HCT116 (cell line): ENCODE measurements at places on chromosomes 6 and 20.

- no peak for DNase-seq
Observed at GRCh38 chr6:21357262-21357661, 236.3 kb upstream of the SOX4 start.

DNA sequence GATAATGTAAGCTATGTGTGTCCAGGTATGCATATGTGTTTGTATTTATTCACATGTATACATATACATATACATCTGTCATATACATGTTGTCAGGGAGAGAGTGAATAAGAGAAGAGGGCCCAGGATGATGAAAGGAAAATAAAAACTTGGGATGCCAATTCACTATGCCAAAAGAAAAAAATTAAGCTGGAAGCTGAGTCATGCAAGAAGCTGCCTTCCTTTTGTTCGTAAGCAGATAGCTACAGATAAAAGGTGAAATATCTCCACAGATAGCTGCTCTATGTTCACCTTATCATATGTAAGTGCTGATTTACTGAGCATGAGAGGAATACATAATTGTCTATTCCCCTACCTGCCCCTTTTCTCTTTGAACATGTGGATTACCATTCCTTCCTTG is 579.9 kb downstream of the EPM2A start:
- DNase-seq: no peak

DNA sequence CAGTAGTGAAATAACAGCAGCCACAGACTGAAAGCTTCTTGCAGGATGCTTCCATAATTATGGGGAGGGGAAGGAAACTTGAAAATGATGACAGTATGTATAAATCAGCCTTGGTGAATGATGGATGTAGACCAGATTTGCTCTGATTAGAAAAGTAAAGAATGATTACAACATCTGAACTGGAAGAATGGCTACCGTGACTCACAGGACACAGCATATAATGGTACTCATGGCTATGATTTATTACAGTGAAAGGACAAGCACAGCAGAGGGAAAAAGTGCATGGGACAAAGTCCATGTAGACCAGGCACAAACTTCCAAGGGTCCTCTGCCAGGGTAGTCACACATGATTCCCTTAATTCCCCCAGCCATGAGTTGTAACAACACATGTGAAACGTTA is 70.7 kb upstream of the POPDC3 start:
- DNase-seq: no peak

DNA sequence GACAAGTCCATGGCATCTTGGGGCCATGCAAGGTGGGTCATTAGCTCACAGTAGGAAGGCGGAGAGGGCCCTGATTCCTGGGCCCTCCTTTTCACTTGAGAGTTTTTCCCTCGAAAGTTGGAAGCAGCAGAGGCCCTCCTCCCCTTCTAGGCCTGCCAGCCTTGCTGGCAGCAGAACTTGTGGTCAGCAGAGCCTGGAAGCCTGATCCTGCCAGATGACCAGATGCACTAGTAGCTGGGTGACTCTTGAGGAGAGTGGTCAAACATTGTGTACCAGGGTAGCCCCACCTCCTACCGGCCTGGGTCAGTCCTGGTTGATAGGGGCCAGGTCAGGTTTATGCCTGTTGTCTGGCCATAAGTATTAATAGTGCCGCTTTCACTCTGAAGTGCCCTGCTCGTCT is 3.8 kb upstream of the HMGA1 start:
- no peak for DNase-seq

DNA sequence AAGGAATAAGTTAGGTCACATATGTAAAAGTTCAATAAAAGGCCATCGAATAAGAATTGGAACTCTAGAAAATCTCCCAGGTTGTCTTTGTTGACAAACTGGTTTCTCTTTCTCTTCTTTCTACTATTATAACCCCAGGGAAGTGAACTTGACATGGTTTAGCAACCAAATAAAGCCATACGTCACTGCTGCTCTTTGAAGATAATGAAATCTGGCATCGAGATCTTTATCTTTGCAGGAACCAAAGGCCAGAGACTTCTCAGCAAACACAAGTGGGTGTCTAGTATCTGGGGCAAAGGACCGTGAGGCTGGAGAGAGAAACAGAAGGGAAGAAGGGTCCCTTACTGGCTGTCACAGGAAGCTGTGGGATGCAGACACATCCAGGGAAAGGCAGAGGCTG is 286.7 kb upstream of the CDYL start:
- DNase-seq: no peak

DNA sequence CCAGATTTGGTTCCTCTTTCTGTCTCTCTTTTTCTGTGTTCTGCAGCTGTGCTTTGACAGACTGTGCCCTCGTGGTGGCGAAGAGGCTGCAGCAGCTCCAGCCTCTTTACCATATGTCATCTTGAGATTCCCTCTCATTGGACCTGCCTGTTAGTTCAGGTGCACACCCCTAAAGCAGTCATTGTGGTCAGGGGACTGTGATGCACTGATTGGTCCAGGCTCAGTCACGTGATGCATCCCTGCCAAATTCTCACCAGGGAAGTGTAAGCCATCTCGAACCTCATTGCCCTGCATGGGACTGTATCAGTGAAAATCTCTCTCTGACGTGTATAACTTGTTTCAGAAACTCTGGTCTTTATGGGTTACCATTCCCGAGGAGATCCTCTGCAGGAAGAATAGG is 160.3 kb downstream of the EYA2 start:
- DNase-seq: peak; percentile 13

- no peak for DNase-seq
Observed at GRCh38 chr6:195861-196360, 96.4 kb upstream of the DUSP22 start.

GRCh38 chr6:54879188-54879985 is 32.8 kb downstream of the FAM83B start:
- DNase-seq: no peak

- DNase-seq: no peak
Observed at GRCh38 chr6:43052842-43053544, 658 bp downstream of the CUL7 start.

- DNase-seq: no peak
Observed at GRCh38 chr6:15512126-15512525, 150.7 kb downstream of the DTNBP1 start.

GRCh38 chr6:85078058-85078457 is 313.7 kb upstream of the TBX18 start:
- peak; percentile 26 for DNase-seq

- DNase-seq: no peak
Observed at GRCh38 chr20:60233018-60233630, 274.9 kb downstream of the CDH26 start.

DNA sequence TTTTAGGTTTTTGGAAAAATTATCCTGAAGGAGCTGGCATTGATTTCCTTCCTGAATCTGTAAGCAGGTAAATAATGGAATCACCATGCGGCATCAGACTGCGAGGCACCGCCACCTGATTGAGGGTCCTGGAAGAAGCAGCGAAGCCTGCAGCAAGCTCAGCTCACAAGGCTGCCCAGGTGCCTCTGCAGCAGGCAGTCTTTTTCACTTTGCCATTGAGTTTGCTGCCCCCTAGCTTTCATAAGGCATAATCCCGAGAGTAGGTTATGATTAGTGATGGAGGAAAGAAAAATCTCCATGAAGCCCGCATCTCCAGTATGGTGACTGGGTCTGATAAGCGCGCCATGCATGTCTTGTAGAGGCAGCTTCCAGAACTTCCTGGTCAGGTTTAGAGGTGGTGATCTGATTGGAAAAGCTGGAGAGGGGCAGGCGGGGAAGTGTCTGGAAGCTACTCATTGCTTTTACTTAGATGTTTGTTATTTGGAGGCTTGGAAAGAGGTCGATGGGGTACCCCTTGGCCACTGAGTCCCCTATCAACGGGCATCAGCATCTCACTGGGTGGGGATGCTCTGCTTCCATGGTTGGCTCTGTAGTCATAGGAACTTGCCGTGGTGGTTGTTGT is 26.7 kb downstream of the IYD start:
- peak; percentile 49 for DNase-seq

DNA sequence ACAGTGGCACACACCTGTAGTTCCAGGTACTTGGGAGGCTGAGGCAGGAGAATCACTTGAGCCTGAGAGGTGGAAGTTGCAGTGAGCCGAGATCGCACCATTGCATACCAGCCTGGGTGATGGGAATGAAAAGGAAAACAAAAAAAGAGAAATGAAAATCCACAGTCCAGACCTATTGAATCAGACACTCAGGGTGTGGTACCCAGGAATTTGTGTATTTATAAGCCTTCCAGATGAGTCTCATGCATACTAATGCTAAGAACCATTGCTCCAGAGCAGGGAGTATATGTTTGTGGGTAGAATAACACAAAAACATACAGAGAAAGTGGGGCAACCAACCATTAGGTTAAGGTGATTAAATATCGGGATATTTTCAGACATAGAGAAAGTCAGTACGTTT is 36.1 kb upstream of the PLCB4 start:
- DNase-seq: no peak

- DNase-seq: no peak
Observed at GRCh38 chr20:47235853-47236638, 120.5 kb downstream of the ZMYND8 start.

GRCh38 chr20:21272679-21273078 is 30.5 kb upstream of the XRN2 start:
- no peak for DNase-seq

GRCh38 chr6:140782941-140783340 is 1349.8 kb upstream of the GJE1 start:
- no peak for DNase-seq

- no peak for DNase-seq
Observed at GRCh38 chr6:145629478-145629877, 105.8 kb downstream of the EPM2A start.

DNA sequence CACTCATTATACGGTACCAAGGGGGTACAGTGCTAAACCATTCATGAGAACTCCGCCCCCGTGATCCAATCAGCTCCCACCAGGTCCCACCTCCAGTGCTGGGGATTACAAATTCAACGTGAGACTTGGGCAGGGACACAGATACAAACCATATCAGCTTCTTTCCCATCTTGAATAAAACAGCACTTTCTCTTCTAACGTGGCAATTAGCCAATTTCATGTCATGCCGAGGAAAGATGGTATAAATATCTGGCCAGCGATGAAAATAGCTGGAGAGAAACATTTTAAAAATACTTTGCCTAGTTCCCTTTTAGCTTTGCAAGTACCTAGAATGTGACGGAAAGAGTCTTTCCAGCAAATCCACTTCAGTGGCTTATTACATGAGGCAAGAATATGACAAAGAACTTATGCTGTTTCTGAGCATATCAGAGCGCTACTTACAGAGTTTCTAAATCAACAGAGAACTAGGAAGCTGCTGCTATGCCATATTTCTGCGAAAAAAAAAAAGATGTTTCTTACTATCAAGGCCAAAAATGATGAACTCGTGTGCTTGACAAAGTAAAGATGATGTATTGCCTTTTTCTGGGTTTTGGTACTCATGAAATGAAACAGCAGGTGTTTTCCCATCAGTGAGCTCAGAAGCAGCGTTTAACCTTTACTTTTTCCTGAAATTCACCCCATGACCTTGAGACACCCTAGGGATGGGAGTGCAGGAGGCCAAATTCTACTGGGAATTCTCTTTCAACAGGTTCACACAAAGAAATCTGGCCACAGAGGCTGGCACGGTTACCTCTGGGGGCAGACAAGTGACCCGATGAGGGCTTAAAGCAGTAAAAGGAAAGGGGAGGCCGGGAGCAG is 37.9 kb downstream of the AGPAT4 start:
- DNase-seq: no peak

DNA sequence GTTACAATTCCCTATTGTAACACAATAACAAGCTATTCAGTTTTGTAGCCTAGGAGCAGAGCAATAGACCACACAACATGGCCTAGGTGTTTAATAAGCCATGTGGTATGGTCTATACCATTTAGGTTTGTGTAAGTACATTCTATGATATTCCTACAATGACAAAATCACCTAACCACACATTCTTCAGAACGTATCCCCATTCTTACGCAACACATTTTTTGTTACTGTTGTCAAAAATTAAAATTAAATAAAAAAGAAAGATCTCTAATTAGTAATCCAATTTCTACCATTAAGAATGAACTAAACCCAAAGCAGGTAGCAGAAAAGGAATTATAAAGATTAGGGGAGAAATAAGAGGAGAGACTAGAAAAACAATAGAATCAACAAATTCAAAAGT is 44.0 kb downstream of the RANBP9 start:
- no peak for DNase-seq

DNA sequence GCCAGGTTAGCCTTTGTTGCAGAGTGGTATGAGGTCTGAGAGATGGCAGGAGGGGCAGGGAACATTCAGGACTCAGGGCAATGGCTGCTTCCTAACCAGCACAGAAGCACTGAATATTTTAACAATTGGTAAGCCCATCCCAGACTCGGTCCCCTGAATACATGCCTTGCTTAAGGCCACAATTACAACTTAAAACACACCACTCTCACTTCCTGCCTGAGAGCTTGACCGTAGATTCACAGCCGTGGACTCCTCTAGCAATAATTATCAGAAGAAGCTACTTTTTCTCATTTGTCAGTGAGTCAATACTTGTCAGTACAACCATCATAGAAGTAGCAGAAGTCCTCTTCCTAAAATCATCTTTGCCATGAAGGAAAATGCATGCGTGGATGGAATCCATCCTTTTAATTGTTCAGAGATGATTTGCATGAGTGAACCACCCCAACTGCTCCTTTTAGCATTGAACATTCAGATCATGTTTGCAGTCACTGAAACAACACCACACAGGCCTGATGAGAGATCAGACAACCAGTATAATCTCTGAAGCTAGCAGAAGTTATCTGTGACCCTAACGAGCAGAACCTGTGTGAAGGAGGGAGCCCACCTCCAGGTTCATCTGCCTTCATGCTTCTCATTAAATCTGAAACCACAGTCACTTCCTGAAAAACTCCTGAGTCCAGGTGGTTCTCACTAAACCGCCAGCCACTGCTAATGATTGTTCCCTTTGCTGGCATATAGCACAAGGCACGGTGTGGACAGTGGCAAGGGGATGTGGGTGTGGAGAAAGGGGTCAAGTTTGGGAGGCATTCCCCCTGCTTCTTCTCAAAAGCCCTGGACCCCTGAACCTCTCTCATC is 333.9 kb upstream of the CNR1 start:
- DNase-seq: no peak

GRCh38 chr6:14333556-14334305 is 216.2 kb downstream of the CD83 start:
- DNase-seq: no peak

DNA sequence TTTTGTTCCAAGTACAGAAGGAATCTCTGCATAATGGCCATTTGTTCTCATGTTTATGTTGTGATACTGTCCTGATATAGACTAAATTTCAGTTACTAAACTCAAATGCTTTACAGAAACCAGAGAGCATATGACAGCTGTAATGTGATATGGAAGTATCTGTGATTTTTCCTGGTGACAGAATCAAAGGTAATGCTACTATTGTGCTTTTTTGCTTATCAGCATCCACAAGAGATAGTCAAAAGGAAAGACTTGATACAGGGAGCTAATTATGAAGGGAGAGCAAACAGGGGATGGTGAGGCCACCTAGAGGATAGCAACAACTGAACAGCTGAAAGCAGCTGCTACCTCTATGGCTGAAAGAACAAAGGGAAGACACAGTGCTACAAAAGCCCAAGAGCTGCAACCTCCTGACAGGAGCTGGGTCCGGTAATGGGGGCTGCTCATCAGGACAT is 181.4 kb downstream of the PHF3 start:
- DNase-seq: no peak

DNA sequence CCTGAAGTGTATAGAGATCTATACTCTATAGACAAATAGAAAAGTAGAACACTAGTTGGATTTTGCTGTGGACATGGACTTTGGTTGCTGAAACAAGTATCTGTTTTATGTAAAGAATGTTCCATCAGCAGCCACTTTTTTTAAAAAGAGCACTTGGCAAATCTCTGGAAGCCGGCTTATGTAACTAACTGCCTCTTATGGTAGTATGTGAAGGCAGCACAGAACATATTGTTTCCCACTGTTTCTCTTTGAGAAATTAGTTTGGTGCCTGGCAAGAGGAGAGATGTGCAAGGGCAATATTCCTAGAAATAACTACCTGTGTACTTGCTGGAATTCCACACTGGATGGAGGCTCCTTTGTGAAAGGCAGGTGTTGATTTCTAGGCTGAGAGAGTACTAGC is 242.3 kb upstream of the PREP start:
- DNase-seq: no peak
